ENCODE measurements at places on chromosomes 12 and 14.

DNA sequence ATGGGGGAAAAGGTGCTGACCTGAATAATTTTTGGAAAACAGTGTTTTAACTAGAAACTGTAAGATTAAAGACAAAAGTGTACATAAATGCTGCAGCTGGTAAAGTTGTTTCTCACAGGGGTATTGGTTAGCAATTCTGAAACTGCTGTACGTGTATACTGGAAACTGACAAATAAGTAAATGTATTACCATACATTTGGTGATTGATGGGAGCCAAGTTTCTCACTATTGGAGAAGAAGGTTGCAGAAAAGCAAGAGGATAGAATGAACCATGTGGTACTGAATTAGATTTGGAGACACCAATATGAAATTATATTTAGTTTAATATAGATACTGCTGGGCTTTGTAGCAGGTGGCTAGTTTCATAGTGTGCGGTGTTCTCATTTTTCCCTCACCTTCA lies 19.6 kb upstream of the FBXO33 start:
- no peak for DNase-seq

- DNase-seq: no peak
Observed at GRCh38 chr12:64745980-64746379, 13.2 kb downstream of the GNS start.

DNA sequence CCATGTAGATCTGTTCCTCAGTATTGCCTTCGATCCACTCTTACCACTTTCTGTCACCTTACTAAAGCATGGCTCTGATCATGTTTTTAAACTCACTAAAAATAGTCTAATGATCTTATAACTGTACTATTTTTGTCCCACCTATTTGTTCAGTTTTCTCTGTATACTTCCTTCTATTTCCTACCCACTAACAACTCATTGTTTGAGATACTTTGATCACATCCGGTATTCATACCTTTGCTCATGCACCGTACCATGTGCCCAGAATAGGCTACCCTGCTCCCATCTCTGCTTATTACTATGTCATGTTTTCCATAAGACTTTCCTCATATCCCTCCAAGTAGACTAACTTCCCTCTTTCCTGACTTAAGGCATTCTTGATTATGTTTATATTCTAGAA lies 128.6 kb downstream of the MED13L start:
- no peak for DNase-seq

DNA sequence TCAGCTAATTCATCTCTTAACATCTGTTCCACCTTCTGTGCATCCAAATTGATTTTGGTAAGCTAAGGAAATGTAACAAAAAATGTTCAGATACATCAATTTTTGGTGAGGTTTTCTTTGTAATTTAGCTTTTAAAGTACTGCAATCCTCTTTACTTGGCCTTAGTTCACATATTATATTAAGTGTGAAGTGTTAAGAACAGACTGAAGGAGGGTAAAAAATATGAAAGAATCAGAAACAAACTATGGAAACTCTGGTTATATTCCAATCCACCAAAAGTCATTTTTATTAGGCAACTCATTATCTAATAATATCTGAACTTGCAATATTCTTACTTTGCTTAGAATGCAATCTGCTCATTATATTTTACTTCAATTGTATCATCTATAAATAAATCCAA lies 49.1 kb downstream of the CEP290 start:
- no peak for DNase-seq

- no peak for DNase-seq
Observed at GRCh38 chr14:49569281-49569680, 16.9 kb downstream of the RPS29 start.

DNA sequence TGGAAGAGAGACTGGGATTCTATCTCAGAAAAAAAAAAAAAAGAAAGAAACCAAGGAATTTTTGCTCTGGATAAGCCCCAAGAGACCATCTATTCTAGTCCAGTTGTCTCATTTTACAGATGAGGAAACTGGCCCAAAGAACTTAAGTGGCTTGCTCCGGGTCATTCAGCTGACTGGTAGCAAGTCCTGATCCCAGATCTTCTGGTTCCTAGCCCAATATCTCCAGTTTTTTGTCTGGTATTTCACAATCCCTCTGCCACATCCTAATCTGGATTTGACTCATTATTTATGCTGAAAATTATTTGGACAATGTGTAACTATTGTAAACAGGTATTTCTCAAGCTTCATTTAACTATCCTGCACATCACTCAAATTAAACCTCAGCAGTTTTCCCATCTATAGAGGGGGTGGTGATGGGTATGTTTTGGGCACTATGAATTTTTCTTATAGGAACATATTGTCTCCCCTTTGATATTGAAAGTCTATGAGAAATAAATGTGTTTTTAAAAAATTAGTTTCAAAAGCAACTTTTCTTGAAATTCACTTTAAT lies 43.4 kb downstream of the PPP2R5E start:
- no peak for DNase-seq

DNA sequence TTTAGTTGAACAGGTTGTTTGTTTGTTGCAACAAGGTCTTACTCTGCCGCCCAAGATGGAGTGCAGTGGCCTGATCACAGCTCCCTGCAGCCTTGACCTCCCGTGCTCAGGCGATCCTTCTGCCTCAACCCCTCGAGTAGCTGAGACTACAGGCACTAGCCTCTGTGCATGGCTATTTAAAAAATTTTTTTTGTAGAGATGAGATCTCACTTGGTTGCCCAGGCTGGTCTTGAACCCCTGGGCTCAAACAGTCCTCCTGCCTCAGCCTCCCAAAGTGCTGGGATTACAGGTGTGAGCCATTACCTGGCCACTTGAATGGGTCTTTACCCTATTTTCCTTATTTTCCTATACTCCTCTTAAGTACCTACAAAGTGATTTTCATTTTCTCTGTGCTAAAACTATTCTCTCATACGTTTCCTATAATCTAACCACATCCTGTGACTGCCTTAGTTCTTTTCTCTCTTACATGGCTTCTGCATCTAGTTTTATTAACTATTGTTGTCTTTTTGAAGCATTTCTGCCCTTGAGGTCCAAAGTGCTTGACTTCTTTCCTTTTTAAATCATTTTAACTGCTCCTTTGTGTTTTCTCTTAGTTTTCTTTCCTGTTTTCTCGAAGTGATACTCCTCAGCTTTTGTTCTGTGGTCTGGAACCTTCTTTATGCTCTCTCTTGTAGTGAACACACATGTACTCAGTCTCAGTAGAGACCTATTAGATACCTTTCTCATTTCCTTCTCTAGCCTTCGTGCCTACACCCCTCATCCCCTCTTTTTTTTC lies 14.1 kb downstream of the GPX2 start:
- DNase-seq: no peak

DNA sequence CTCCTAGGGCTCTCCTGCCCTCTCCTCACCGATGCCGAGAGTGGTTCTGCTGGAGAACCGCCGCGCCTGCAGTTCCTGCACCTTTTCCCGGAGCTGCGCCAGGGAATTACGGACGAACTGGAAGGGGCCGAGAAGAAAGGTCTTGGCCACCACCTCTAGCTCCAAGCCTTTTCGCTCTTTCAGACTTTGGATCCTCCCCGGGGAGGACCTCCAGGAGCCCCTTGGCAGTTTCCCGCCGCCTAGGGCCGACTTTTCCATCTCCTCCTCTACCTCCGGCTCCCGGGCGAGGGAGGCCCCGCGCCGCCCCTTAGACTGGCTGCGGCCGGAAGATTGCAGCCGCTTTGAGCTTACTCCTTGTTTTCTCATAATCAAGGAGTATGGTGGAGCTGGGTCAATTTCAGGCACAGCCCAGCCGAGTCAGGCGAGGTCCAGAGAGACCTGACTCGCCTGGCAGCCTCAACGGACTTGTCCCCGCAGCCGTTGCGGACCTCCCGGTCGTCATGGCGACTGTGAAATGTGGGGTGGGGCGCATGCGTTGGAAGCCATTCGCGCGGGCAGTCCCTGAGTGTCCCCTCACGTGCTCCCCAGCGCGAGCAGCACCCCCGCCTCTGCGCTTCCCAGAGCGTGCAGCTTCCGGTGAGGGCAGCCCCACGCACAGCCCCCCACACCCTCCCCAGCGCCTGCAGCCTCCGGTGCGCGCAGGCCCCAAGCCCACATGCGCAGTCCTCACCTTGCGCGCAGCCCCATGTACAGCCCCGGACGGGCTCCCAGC lies at the start of gene DPY19L2:
Gene DPY19L2, minus strand, starts transcription at position 466 of the 772 bp plus-strand sequence. Its CDS starts 100 bp downstream, at position 366.
- DNase-seq: no peak

DNA sequence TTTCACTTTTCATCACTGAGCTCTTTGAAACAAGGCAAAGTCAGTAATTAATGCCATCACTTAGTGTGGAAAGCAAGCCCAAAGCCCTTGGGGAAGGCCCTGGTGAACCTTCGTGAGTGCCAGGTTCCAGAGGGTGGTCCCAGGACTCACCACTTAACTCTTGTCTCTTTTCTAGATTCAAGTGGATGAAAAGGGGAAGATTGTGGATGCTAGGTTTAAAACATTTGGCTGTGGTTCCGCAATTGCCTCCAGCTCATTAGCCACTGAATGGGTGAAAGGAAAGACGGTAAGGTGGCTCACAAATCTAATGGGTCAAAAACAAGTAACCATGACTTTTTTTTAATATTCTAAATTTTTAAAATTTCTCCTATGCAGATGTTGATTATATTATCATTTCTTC lies 2.8 kb downstream of the ISCU start:
- DNase-seq: no peak

- no peak for DNase-seq
Observed at GRCh38 chr12:72523754-72524153, 251.6 kb downstream of the TRHDE start.

Data from activated T-helper 1 cell treated with anti-CD3 and anti-CD28 coated beads, Interleukin-2, amount 50 U/mL, for 16 hours (primary cell).